A549 treated with Hydrocortisone at 1 μM for 4 hours (cell line): ENCODE measurements at places on chromosomes 3 and 15. TPM values are rescaled to one million over a fixed set of nuclear protein-coding genes. Genes with fewer than 3 reads are reported as not detected.

EOMES gene
- 0.59 to 0.79 TPM (median 0.69 TPM) in 5 replicates for total RNA-seq

SAMMSON gene
- not detected in 5 replicates for total RNA-seq

LDHAL6B gene
- total RNA-seq: not detected in 5 replicates

PPARG gene
- 37.4 to 43.6 TPM (median 41.5 TPM) in 5 replicates for total RNA-seq

GPR62 gene
- total RNA-seq: not detected in 5 replicates

ATP8B4 gene
- 0.80 to 1.1 TPM (median 0.99 TPM) in 5 replicates for total RNA-seq

STRC gene
- total RNA-seq: 0.08 to 0.16 TPM (median 0.11 TPM) in 4 of 5 replicates, not detected in the other

LTK gene
- total RNA-seq: 0.03 to 0.10 TPM (median 0.07 TPM) in 5 replicates

SOX14 gene
- total RNA-seq: not detected in 5 replicates

CLDN1 gene
- 17.1 to 21.7 TPM (median 19.6 TPM) in 5 replicates for total RNA-seq

LYSMD2 gene
- total RNA-seq: 19.7 to 28.0 TPM (median 25.4 TPM) in 5 replicates

ZBED2 gene
- total RNA-seq: 0.13 to 0.22 TPM (median 0.20 TPM) in 5 replicates

DNAH12 gene
- total RNA-seq: 0.01 to 0.10 TPM (median 0.05 TPM) in 5 replicates

TMEM62 gene
- total RNA-seq: 8.8 to 10.3 TPM (median 9.5 TPM) in 5 replicates

ZNF620 gene
- total RNA-seq: 1.3 to 1.9 TPM (median 1.7 TPM) in 5 replicates

TGM4 gene
- total RNA-seq: 0.12 to 0.30 TPM (median 0.16 TPM) in 5 replicates

ITIH1 gene
- total RNA-seq: not detected in 5 replicates

KBTBD13 gene
- total RNA-seq: not detected in 5 replicates

ADAMTSL3 gene
- 0.22 to 0.70 TPM (median 0.32 TPM) in 5 replicates for total RNA-seq

UBP1 gene
- 46.3 to 64.2 TPM (median 50.6 TPM) in 5 replicates for total RNA-seq

DNAJB8 gene
- total RNA-seq: not detected in 5 replicates

CD80 gene
- not detected in 5 replicates for total RNA-seq

BTBD1 gene
- total RNA-seq: 48.0 to 62.4 TPM (median 55.8 TPM) in 5 replicates

XCR1 gene
- not detected in 5 replicates for total RNA-seq

HTR3D gene
- not detected in 5 replicates for total RNA-seq

CPN2 gene
- total RNA-seq: not detected in 5 replicates

C2CD4A gene
- 0.06 to 0.32 TPM (median 0.12 TPM) in 5 replicates for total RNA-seq

GRK7 gene
- 0.03 TPM in 1 of 5 replicates, not detected in the others for total RNA-seq

SLC25A20 gene
- total RNA-seq: 10.3 to 12.0 TPM (median 11.3 TPM) in 5 replicates

APOD gene
- 0.86 to 1.4 TPM (median 1.2 TPM) in 5 replicates for total RNA-seq

TMEM108 gene
- total RNA-seq: not detected in 5 replicates

FOXB1 gene
- not detected in 5 replicates for total RNA-seq

HDC gene
- total RNA-seq: 0.06 to 0.12 TPM (median 0.08 TPM) in 3 of 5 replicates, not detected in the others

WDR93 gene
- 0.10 to 0.24 TPM (median 0.16 TPM) in 5 replicates for total RNA-seq

VWA5B2 gene
- 0.25 to 0.60 TPM (median 0.40 TPM) in 5 replicates for total RNA-seq

SERPINI2 gene
- total RNA-seq: not detected in 5 replicates

SPINK8 gene
- total RNA-seq: not detected in 5 replicates
